ENCODE measurements at places on chromosomes 12 and 14.

- DNase-seq = peak; percentile 17
Observed at GRCh38 chr12:67891596-67891995, 97.7 kb upstream of the IFNG-AS1 start.

GRCh38 chr12:66571361-66571915 is 107.4 kb downstream of the GRIP1 start:
- no peak for DNase-seq

DNA sequence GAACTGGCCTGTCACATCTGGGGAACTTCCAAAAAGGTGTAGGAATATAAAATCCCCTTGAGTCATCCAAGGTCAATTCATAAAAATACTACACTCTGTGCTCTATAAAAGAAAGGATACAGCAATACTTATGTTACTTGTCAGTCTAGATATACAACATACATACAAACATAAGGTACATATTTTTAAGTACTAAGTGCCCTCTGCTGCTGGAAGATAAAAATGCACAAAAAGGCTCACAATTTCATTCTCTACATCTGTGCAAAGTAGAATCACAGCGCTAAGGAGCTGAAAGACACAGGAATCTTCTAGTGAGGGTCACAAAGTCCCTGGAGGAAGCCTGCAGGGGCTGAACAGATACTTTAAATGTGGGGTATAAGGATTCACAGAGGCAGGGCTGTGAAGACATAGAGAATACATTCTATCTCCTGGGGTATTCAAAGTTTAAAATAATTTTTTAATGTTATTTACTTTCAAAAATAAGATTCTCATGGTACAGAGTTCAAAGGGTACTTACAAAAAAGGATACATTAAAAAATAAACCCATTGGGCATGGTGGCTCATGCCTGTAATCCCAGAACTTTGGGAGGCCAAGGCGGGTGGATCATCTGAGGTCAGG is 10.2 kb upstream of the GOLGA5 start:
- DNase-seq = peak; percentile 43

GRCh38 chr12:3046441-3047200 is 30.6 kb upstream of the TSPAN9 start:
- DNase-seq = no peak

DNA sequence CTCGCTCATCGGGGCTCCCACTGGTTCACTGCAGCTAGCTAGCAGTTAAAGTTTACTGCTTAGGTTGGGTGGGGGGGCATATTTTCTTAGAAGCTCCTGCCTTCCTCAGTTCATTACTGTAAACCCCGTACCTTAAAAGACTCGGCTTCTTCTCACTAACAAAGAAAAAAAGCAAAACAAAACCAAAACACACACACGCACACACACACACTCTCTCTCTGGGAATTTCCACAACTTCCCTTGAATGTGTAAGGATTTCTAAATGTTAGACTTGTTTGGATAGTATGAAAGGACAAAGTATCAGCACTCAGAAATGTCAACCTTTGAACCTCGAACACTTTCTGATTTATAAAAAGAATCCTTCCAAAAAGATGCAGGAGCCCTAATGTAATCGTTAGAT is 927 bp downstream of the PTHLH start:
- DNase-seq = no peak

DNA sequence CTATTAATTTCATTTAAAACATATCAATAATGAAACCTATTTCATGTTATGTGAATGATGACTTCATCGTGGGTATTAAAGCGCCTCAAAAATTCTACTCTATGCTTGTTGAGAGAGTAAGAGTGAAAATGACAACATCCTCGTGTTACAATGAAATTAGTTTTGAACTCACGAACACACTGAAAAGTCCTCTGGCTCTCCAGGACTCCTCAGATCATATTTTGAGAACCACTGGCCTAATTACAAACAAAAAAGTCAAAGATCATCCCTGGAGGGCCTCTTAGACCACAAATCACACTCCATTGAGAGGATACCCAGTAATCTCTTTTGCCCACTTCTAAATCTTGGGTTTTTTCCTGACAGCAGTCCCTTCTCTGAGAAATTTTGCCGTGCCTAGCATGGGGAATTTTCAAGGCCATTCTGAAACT is 19.1 kb downstream of the DAAM1 start:
- DNase-seq = no peak

DNA sequence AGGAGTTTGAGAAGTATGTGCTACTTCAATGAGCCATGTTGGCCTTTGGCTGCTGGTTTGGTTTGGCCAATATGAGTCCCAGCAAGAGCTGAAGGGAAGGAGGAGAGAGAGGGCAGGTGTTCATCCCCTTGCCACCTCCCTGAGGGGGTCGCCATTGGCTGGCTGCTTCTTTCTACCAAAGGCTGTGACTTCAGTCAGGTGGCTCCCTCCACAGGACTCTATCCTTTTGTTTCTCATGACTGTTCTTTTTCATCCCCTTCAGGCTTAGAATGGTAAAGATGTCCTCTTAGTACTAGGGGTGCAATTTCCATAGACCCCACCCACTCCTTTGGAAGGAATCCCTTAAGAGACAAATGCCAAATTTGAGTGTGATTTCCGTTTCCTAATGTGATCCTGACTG is 31.2 kb upstream of the OTOGL start:
- DNase-seq = peak; percentile 39

GRCh38 chr14:59816941-59817340 is 53.6 kb downstream of the RTN1 start:
- no peak for DNase-seq

DNA sequence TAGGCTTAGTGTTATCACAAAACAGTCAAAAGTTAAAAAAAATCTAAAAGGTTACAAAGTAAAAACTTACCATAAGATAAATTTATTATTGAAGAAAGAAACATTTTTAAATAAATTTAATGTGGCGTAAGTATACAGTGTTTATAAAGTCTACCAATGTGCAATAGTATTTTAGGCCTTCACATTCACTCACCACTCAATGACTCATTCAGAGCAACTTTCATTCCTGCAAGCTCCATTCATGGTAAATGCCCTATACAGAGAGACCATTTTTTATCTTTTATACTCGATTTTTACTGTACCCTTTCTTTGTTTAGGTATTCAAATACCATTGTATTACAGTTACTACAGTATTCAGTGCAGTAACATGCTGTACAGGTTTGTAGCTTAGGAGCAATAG is 124.5 kb downstream of the ANO4 start:
- DNase-seq = no peak

- no peak for DNase-seq
Observed at GRCh38 chr12:25687226-25687625, 134.1 kb upstream of the LMNTD1 start.

- DNase-seq = no peak
Observed at GRCh38 chr14:92970271-92970670, 47.3 kb downstream of the CHGA start.

GRCh38 chr12:38427442-38427841 is 110.9 kb downstream of the ALG10B start:
- DNase-seq = no peak

DNA sequence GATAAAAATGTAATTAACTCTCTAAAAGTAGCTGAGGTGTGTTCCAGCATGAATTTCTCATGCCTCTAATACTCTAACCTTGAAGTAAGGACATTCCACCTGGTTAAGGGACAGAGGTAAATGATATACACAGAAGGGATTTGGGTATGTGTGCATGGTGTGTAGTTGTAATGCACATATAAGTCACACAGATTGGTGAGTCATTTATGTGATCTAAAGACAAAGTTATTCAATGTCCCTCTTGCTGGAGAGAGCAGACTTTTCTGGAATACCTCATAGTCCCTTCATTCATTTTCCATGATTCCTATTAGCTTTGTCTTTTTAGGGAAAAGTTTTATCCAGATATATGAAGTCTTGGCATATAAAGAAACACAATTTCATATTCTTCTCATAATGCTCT is 234.9 kb downstream of the SNAPC1 start:
- DNase-seq = no peak

GRCh38 chr14:70170976-70171375 is 17.8 kb downstream of the SLC8A3 start:
- no peak for DNase-seq

GRCh38 chr12:16763901-16764300 is 157.9 kb upstream of the LMO3 start:
- DNase-seq = no peak

DNA sequence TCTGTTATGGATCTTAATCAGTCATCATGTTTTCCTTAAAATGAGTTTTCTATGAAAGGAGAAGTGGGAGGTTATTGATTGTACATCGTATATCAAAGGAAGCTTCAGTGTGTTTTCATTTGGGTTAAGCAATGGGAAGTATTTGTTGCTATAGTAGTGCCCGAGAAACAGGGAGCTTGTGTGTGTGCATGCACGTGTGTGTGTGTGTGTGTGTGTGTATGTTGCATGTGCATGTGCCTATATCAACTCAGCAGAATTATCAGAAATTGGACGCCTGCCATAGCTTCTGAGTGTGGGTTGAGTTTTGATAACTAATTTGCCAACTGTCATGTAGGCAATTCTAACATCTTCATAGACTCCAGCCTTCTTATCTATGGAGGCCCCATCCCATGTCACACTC is 246.1 kb upstream of the CRY1 start:
- DNase-seq = no peak

DNA sequence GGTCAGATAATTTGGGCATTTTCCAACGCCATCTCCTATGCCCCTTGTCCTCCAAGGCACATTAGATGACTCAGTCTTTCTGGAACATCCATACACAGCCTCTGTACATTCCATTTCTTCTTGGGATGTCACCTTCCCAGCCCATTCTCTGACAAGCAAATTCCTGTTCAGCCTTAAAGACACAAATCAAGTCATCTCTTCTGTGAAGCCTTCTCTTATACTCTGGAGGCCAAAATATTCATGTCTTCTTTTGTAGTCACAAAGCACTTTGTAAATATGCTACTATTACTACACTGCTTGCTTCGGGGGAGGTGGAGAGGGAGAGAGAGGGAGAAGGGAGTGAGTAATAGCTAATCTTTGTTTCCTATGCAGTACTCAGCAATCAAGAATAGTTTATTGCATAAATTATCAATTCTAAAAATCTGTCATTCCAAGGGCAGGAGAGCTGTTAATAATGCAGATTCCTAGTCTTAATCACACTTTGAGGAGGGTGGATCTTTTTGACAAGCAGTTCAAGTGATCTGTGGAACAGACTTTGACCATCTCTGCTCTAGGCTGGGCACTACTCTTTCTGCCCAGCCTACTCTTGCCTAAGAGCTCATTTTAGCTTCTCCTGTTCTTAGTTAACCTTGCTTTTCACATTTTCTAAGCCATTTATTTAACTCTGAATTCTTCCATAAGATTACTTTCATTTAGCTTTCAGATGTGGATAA is 27.9 kb downstream of the KCNMB4 start:
- DNase-seq = no peak

DNA sequence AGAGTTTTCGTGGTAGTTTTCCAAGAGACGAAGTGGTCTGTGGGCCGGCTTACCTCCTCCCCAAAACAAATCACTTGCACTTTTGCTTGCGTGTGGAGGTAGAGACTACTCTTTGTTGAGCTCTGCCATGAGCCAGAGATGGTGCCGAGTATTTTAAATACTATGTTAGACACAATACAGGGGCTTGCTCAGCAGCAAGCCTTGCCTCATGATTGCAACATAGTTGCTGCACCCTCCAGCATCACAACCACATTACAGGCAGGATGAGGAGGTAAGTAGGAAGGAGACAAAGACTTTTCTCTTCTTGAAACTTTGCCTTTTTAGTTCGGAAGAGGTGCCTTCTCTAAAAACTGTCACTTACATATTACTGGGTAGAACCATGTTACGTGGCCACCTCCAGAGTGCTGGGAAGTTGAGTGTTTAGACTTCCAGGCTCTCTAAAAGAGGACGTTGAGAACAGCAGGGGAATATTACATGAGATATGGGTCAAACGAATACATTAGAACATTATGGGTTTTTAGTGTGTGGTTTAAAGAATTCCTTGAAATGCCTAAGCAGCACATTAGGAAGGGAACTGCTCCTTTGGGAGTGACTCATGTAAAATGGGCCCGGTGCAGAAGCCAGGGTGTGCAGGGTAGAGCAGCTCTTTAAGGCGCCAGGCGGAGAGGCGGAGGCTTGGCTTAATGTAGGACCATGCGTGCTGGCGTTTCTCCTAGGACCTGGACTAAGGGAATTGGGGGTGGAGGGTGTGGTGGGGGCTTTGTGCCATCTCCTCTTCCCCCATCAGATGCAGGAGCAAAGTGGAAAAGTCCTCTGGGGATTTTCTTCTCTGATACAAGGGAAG is 110.6 kb upstream of the PRMT8 start:
- DNase-seq = no peak

GRCh38 chr14:68622856-68623255 is 170.0 kb downstream of the ZFP36L1 start:
- no peak for DNase-seq

GRCh38 chr12:490260-490659 is 30.5 kb downstream of the B4GALNT3 start:
- no peak for DNase-seq

- no peak for DNase-seq
Observed at GRCh38 chr14:51396222-51396815, 156.3 kb downstream of the TMX1 start.

GRCh38 chr12:8045952-8046944 is 13.7 kb downstream of the FOXJ2 start:
- DNase-seq = peak; percentile 80

DNA sequence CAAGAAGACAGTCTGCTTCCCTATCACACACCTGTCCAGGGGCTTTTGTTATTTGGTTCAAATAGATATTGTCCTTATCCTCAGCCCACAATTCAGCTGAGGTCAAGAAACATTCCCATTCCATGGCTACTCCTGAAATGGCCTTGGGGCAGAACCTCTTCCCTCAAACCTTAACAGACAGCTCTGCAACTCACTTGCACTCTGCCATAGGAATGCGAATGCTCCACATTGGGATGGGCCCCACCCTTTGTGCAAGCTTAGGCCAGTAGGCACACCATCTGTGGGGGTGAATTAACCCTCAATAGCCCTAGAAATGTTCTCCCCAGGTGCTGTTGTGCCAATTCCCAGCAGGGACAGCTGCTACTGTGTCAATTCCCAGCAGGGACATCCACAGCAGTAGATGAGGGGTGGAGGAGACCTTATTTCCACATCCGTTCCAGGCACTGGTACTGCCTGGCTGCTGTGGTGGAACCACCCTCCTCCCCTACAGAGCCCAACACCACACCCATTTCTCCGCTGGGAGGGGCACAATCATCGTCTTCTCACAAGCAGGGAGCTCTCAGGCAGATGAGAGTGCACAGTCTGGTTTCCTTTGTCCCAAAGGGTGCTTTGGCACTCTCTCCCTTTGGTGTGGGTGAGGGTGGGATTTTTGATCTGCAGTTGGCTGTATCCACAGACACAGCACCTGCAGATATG is 42.3 kb upstream of the GLIPR1 start:
- DNase-seq = no peak

DNA sequence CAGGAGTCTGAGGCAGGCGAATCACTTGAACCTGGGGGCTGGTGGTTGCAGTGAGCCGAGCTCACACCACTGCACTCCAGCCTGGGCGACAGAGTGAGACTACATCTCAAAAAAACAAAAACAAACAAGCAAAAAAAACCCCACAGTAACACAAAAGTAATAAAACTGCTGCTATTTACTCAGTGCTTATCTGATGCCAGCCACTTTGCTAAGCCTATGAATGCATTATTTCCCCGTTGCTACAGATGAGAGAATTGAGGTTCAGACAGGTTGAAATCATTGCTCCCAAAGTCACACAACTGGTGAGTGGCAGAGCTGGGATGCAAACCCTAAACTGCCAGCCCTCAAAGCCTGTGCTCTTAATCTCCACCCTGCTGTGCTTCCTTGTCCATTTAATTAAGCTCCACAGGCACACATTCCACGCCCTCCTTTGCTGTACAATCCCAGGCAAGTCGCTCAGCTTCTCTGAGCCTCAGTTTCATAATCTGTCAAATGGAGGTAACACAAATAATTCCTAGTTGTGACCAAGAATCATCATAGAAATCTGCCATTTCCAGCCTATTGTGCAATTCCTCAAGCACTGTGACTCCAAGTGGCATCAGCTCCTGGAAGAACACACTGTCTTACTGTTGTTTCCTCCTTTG is 5.7 kb upstream of the OAS3 start:
- peak; percentile 87 for DNase-seq

Data from neural progenitor cell (in vitro differentiated cells).